ENCODE measurements at places on chromosomes 7 and 10. TPM values are rescaled to one million over a fixed set of nuclear protein-coding genes. Genes with fewer than 3 reads are reported as not detected.

Gene TAS2R4
- total RNA-seq, result 0.56 TPM

Gene NPC1L1
- not detected for total RNA-seq

Gene SCIN
- total RNA-seq, result 1.1 TPM

DNA sequence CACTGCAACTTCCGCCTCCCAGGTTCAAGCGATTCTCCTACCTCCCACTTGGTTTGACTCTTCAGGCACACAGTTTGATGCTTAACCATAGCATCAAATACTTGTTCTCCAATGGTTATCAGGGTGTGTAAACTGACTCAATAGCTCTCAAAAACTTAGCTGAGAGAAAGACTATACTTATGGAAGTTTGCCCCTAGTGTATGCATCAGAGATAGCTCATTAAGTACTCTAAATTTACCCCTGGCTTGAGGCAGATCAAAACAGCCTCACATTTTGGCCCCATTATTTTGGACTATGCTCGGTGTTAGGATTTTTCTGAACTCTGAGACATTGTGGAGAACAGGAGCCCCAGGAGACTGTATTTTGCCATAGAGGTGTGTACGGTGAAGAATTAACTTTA, 40.8 kb upstream of the SLC35B4 start:
- no peak for ATAC-seq

- no peak for ATAC-seq
Observed at GRCh38 chr7:41096917-41097316, 606.0 kb downstream of the INHBA start.

- ATAC-seq, result peak; percentile 24
Observed at GRCh38 chr7:76011442-76011861, 17.1 kb upstream of the TMEM120A start.

- peak; percentile 57 for ATAC-seq
Observed at GRCh38 chr10:79148452-79149344, 79.9 kb downstream of the ZMIZ1 start.

Gene STEAP4
- 23.6 TPM for total RNA-seq

DNA sequence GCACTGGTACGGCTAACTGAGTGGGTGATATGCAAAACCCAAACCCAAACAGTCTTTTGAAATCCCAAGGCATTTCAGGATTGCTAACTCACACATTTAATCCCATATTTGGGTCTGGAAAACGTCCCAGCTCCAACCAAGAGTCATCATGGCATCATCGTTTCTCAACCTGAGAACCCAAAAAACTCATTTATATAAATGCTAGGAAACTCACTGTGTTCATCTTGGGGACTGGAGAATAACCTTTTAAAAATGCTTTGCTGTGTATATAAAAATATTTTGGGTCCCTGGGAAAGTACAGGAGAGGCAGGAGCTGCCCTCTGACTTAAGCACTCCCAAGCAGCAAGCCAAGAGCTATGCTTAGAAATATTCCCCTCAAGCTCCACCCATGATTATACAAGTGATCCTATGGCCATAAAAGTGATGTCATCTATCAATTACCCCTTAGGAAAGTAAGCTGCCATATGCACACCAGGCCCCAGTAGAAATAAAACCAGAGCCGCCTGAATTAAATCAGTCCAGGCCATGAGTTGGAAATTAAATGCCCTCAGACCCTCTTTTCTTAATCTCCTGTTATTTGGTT, 352.1 kb downstream of the FRMD4A start:
- ATAC-seq, result no peak

DNA sequence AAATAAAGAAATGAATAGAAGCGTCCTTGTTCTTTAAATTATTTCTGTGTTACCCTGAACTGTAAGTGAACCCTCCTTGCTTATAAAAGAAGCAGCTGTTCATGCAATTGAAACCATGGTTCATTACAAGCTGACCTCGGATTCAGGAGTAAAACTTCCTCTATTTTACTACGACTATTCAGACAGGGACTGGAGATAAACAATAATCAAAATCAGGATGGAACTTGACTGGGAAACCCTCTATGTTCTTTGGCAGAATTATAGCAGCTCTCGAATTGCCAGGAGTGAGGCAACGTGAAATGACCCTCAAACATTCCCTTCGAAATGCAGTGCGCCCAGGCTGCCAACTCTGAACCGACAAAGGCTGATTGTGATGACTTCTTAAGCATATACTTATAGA, 172.1 kb downstream of the CYP26A1 start:
- no peak for ATAC-seq

Gene TUBB8
- total RNA-seq, result not detected

DNA sequence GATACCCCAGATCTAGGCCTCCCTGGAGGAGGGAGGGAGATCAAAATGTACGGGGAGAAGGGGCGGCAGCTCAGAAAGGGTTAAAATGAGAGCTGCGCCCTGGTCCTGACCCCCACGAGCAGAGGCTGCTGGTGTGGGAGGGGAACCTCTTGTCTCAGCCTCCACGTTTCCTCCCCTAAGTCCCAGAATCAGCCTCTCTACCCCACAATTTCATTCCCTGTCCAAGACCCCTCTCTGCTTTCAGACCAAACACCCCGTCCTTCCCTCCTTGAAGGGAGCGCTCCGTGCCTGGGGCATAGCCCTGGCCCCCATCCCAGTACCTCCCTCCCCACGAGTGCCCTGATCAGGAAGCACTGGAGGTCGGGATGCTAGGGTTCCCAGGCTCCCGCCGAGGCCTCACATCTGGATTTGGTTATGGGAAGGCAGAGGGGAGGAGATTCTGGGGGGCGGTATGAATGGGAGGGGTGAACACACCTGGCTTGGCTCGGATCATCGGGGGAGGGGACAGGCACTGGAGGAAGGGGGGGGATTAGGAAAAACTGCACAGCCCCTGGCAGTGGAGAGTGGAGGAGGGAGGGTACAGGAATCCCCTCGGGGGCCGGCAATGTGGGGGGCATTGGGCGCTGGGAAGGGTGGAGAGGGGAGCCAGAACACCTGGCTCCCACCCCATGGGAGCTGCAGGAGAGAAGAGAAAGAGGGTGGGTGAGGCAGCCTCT, 2.7 kb downstream of the EPHB4 start:
- ATAC-seq, result no peak

DNA sequence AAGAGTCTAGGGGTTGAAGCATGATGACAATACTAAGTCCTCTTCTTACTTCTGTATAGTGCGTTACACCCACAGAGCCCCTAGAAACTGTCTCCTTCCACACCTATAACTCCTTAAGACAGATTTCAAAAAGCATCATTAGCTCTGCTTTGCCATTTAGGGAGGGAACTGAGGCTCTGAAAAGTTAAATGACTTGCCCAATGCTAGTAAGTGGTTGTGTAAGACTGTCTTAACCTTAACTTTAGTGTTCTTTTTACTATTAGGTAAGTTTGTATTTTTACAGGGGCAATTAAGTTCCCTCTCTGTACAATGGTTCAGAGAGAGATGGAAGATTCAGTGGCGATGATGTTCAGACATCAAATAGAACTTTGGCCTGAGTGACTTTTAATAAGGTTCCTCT, 72.7 kb upstream of the ASAH2 start:
- ATAC-seq, result no peak

DNA sequence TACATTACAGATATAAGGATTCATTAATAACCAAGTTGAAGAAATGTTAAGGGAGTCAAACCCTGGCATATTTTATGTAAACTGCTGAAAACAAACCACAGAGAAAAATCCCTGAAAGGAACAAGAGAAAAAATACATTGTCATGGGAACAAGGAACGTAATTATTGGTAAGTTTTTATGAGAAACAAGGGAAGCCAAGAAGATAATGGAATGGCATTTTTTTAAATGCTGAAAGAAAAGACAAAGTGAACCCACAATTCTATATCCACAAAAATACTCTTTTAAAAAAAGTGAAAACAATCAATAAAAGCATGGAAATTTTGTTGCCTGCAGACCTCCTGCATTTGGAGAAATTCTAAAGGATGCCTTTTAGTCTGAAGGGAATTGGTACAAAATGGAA, 136.4 kb downstream of the CD36 start:
- ATAC-seq, result no peak

GRCh38 chr7:106808967-106809635, 56.0 kb upstream of the PIK3CG start:
- no peak for ATAC-seq

- no peak for ATAC-seq
Observed at GRCh38 chr10:91091780-91092179, 128.7 kb upstream of the PCGF5 start.

DNA sequence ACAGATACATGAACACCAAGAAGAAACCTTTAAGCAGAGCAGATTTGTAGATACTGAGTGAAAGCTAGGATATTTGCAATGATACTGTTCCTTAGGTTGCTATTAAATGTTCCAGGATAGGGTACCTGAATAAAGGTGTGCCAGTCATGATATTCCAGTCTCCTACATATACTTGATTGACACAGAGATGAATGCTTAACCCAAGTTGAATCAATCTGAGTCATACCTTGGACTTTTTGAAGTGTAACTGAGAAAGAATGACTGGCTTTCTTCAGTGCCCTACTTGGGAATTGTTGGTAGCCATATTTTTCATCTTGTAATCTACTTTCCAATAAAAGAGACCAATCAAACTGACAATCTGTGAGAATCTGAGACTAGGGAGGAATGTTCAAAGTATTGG, 805.7 kb upstream of the GHITM start:
- ATAC-seq, result no peak

GRCh38 chr7:130486114-130486953, 5.6 kb upstream of the MEST start:
- peak; percentile 69 for ATAC-seq

- ATAC-seq, result no peak
Observed at GRCh38 chr7:101784292-101785127, 32.9 kb upstream of the CUX1 start.

GRCh38 chr10:69810097-69810496, 8.4 kb downstream of the COL13A1 start:
- ATAC-seq, result no peak

Gene CALCR
- total RNA-seq, result not detected

Gene HDAC9
- 2.4 TPM for total RNA-seq

DNA sequence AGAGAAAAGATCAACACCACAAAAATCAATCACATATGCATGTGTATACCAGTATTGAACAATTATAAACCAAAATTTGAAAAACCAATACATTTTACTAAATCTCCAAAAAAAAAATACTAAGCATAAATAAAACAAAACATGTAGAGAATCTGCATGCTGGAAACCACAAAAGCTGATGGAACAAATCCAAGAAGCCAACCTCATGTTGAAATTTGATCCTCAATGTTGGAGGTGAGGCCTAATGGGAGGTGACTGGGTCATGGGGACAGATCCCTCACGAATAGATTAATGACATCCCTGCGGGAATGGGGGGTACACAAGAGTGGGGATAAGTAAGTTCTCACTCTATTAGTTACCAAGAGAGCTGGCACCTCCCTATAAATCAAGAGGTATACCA, 82.5 kb downstream of the OAT start:
- no peak for ATAC-seq

DNA sequence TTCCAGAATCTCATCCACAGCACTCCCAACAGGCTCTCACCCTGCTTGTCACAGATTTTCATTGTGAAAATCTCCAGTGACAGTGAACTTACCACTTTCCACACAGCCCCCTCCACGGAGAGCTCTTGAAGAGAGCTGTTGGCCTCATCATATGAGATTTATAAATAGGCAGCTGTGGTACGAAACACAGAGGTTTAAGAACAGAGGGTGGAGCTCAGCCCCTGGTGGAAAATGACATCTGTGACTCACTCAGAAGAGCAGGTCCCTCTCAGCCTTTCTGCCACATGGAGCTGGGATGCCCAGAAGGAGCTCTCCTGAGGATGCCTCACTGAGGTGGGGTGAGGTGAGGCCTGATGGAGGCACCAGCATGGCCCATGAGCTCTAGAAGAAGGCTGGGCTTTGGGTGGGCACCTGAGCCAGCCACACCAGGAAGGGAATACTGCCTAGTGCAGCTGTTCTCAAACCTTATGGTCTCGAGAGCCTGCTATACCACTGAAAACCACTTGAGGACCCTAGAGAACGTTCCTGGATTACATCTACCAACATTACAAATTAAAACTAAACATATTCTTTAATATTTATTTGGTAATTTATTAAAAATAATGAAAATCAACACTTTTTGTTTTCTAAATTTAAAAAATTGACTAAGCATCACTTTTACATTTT, 25.8 kb upstream of the EEPD1 start:
- ATAC-seq, result peak; percentile 76

GRCh38 chr7:151876899-151877777, at the start of gene PRKAG2:
Gene PRKAG2, minus strand, starts transcription at chr7:151877115. Its CDS starts 495 bp downstream, at chr7:151876620.
- peak; percentile 53 for ATAC-seq

Gene HOXA1
- total RNA-seq, result 3.2 TPM

DNA sequence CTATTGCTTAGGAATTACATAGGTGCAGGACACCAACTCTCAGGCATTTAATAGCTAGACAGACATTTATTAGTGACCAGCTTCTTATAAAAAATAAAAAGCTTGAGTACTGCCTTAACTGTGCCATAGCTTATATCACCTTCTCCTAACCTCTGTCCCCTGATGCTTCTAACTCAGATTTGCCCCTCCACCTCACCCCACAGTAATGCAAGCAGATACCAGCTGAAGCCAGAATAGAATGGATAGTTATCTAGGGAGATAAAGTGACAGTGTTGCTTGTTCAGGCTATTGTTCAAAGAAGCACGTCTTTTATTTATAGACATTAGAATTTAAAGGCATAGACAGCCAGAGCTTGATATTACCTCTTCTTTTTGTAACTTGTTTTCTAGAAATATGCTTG, 99.6 kb upstream of the GLCCI1 start:
- ATAC-seq, result no peak

GRCh38 chr7:129553899-129554461, 51.6 kb downstream of the SMKR1 start:
- ATAC-seq, result no peak

DNA sequence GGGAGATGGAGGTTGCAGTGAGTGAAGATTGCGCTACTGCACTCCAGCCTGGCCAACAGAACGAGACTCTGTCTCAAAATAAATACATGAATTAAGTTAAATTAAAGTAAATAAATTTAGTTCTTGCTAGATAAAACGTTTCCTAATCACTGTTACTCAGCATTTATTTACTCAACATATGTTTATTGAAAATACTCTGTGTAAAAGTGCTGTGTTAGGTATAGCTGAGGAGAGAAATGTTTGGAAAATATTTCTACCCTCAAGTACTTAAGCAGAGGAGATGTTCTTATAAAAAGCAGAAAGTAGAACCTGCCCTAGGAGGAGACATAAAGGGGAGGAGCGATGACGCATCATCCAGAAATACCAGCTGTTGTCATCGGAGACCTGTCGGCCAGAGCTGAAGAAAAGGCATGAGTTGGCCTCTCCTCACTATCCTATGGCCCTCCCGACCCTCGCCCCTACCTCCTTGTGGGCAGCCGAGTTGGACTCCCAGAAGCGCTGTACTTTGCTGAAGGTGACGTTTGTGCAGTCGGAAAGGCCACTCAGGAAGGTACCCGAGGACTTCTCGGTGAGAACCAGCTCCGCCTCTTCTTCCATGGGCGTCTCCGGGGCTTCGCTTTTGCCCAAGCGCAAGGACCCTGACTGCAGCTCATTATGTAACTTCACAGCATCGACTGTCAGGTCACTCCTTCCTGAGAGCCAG, 1.1 kb downstream of the RRP12 start:
- ATAC-seq, result peak; percentile 75

Gene NUB1
- 19.8 TPM for total RNA-seq

GRCh38 chr7:6460303-6460702, 12.5 kb upstream of the DAGLB start:
- no peak for ATAC-seq

- ATAC-seq, result no peak
Observed at GRCh38 chr10:42949287-42949686, 127.6 kb upstream of the RET start.

- ATAC-seq, result no peak
Observed at GRCh38 chr10:30763918-30764317, 134.4 kb upstream of the LYZL2 start.

Gene VWDE
- 0.36 TPM for total RNA-seq

Data from esophagus mucosa (tissue), 1 donor.